Fibroblast of skin of left quadriceps (primary cell): ENCODE measurements at places on chromosomes 2 and 18.

GRCh38 chr2:71697106-71698004, 244.0 kb downstream of the DYSF start:
- no peak for DNase-seq

- DNase-seq, result no peak
Observed at GRCh38 chr18:45416168-45416567, 199.1 kb upstream of the SLC14A2 start.

DNA sequence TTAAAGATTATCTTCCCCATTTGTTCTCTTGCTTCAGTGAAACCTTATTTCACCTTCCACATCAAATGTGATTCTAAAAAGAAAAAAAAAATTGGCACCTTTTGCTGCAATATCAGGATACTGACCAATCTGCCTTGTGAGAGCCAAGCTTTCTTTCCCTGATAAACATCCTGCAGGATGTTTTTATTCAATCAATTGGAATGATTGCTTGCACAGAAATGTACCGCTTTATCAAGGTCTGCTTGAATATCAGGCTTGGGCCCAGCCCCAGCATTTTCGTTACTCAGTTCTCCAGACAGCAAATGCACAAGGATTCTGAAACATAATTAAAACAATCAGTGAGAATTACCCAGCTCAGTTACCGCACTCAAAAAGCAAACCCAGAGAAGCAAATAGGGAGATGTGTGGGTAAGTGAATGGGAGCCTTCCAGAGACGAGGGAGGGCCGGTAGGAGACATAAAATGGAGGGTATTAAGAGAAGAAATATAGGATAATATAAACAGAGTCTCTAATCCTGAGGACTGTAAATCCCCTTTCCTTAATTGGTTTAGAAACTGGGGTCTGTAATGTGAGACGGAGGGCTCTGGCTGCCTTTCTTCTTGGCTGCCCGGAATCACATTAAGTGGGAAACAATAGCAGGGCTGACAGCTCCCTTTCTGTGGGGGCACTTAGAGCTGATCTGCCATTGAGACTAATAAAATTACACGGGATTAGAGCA, 291.8 kb downstream of the ICOS start:
- no peak for DNase-seq

DNA sequence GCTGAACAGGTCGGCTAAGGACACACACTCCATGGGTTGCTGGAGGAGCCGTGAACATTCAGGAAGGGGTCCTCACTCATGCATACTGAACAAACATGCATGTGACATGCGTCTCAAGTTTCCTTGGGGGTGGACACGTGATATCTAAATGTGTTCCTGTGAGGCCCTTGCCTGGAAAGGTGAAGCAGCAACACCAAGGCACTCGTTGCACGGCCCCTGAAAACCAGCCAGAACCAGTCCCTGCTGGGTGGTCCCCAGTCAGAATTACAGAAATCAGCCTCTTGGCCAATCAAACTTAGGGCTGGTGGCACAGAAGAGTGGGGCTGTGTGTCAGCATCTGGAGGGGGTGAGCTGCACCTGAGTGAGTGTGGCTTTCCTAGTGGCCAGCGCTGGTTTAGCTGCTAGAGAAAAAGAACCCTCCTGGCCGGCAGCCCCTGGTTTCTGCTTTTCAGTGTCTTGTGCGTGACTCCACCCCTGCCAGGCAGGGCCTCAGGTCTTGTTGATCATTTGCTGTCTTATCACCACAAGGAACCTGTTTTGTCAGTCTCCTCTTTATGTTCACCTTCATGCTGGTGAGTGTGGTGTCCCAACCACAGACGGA, 3.2 kb upstream of the AQP12B start:
- no peak for DNase-seq

GRCh38 chr2:185607945-185608344, 130.7 kb upstream of the FSIP2 start:
- no peak for DNase-seq

- DNase-seq, result no peak
Observed at GRCh38 chr2:146143971-146144370, 1624.1 kb upstream of the ZEB2 start.
